NCI-H226 (cell line): ENCODE measurements at places on chromosomes 2 and 18.

GRCh38 chr2:207408086-207408794, 121.5 kb upstream of the CREB1 start:
- DNase-seq: peak; percentile 40

- DNase-seq: no peak
Measured at GRCh38 chr18:79476918-79477571, 81.3 kb downstream of the NFATC1 start.

- no peak for DNase-seq
Measured at GRCh38 chr18:36974686-36975085, 145.8 kb downstream of the KIAA1328 start.

- DNase-seq: peak; percentile 69
Measured at GRCh38 chr2:240452462-240453256, 17.2 kb downstream of the GPC1 start.

- no peak for DNase-seq
Measured at GRCh38 chr18:57715073-57715472, 88.0 kb downstream of the ATP8B1 start.

DNA sequence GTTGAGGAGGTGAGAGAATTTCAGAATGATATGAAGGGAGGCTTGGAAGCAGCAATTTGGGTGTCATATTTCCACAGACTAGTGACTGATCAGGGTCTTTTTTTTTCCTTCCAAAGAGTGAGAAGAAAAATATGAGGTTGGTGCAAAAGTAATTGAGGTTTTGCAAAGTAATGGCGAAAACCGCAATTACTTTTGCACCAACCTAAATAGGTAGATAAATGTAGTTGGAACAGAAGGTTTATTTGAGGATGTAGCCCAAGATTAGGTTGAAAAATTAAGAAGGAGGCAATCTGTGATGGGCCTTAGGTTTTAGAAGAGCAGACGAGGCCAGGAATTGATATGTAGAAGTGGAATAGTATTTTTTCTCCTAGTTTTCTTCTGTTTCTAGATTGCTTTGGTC, 7.8 kb upstream of the LTBP1 start:
- no peak for DNase-seq

GRCh38 chr2:45353879-45354278, 257.2 kb downstream of the SRBD1 start:
- peak; percentile 68 for DNase-seq

DNA sequence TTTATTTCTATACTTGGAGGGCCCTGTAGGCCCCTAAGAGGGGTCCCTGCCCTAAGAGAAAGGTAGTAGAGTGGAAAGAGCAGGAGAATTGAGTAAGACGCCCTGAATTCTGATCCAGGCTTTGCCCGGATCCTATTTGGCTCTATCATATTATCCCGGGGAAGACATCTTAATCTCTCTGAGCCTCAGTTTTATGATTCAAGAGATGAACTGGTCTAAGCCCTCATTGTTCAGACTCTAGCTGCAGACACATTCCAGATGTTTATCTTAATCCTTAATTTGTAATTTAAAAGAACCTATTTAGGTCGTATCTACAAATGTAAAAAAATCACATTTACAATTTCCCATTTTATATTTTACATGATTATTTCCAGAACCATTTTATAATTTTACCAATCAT, 220.1 kb downstream of the AGPS start:
- no peak for DNase-seq

GRCh38 chr2:55014962-55015939, 35.0 kb downstream of the RTN4 start:
- peak; percentile 52 for DNase-seq

DNA sequence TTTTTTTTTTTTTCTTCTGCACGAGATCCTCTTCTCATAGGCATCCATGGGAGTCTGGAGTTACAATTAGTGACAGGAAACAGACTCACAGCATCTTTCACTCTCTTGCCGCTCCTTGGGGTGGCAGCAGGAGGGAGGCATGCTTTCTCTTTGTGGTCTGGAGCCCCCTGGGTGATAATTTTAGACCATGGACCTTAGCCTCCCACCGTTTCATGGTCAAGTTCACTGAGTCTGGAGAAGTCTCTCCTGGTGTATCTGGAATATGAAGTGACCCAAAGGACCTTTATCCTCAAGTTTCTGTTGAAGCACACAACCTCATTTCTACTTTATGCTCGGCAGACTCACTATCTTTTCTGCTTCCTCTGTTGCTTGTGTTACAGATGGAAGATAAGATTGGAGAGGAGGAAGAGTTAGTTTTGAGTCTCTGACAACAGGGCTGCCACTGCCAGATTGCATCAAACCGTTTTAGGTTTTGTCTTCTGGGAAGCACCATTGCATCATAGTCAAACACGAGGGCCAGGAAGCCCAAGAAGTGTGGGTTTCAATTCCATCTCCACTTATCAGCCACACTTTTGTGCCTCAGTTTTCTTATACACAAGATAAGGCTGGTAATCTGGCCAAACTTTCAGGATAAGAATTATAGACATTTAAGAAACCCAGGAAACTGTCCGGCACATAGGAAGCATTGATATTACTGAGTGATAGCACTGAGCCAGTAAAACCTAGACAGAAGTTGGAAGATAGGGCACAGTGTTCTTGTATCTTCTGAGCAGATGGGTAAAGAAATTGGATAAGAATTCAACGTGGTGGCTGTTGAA, 62.3 kb downstream of the ADCYAP1 start:
- no peak for DNase-seq

DNA sequence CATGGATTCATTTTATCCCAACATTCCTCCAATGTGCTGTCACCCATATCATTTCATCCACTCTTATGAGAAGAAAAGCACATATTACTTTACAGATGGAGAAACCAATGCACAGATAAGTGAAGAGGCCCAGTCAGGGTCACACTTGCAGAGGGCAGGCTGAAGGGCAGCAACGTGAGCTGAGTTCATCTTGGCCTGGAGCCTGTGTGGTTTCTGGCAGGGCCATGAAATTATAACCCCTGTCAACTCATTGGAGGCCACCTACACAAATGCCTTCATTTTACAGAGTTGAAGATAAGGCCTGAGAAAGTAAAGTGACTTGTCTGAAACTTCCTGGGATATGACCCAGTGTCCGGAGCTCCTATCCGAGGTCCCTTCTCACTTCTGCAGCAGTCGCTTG, 88.4 kb upstream of the NRP2 start:
- no peak for DNase-seq

- DNase-seq: no peak
Measured at GRCh38 chr2:225411452-225411851, 11.9 kb downstream of the NYAP2 start.

DNA sequence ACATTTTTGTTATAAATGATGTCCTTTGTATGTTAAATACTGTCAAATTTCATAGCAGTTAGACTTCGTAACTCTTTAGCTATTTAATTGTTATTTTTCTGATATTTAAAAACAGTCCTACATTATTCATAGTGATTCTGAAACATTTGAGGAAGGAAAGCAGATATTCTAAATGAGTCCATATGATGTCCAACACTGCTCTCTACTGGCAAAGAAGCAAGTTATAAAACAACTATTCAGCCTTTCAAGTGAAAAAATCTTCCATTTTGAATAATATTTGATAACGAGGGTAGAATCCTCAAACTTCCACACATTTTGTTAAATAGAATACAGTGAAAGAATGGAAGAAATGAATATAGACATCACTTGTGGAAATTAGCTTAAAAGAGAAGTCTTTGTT, 220.8 kb downstream of the GULP1 start:
- peak; percentile 32 for DNase-seq

DNA sequence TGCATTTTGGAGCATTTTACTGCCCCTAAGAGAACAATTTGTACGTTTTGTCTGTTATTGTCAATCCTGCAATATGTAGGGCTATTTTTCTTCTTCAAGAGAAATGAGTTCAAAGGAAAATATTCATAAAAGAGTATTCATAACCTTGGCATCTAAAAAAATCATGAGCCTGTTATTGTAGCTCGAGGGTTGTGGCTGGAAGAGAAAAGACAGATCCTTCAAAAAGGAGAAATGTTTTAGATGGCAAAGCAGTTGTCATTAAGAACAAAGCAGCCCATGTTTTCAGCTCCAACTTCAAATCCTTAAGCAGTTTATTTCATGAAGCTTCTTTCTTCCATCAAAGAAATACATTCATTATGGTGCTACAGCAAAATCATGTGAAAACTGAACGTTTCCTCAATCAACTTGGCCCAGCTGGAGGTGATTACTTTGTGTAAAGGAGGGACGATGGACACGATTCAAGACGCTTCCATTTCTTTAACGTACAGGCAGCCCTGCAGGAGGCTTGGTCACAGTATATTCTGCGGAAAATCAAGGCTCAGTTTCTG, 31.4 kb downstream of the QPCT start:
- no peak for DNase-seq

DNA sequence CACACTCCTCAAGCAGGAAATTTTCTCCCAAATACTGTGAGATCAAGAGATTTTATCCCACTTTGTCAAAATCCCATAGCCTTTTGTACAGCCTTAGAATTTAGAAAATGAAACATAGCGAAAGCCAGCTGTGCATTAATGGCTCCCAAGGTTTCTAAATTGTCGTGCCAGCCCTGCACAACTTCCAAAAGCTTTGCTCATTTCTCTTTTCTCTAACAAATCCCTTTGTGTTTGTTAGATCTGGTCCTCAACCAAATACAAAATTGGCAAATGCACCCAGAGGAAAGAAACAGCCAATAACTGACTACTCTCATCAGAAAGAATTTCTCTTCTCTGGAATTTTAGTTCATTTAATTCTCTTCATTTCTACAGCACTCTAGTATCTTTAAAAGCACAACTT, 361.1 kb downstream of the INSIG2 start:
- no peak for DNase-seq

DNA sequence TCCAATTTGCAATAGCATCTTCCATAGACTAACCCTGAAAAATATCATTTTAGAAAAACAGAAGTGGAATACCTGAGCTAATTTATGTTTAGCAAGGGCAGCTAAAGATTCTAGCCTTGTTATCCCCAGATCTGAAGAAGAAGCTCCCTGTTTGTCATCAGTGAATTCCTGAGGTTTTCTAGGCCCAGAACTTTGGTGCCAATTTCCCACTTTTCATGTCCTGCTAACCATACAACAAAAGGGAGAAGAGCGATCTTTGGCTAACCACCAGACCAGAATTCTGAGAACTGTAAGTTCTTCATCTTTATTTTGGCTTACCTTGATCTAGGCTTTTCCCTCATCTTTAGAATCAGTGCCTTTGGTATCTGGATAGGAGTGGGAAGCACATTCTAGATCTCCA, 51.3 kb upstream of the RASGRP3 start:
- no peak for DNase-seq

DNA sequence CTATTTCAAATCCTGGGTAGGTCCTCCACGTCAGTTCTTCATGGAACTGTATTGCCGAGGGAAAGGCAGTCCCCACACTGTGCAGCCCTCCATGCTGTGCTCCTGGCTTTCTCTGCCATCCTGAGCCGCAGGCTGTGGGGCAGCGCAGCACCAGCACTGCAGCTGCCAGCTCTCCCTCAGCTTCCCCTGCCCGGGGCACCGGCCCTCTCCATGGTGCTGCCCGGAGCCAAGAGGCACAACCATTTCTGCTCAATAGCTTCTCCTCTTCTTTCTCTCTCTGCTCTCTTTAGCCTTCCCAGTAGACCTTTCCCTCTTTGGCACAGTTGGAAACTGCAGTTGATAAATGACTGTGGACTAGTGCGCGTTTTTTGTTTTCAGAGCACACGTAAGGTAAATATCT, 12.1 kb downstream of the ANKRD23 start:
- no peak for DNase-seq

- no peak for DNase-seq
Measured at GRCh38 chr2:66634784-66635183, 199.9 kb downstream of the MEIS1 start.

- no peak for DNase-seq
Measured at GRCh38 chr2:157321466-157321865, 4.2 kb downstream of the ERMN start.

DNA sequence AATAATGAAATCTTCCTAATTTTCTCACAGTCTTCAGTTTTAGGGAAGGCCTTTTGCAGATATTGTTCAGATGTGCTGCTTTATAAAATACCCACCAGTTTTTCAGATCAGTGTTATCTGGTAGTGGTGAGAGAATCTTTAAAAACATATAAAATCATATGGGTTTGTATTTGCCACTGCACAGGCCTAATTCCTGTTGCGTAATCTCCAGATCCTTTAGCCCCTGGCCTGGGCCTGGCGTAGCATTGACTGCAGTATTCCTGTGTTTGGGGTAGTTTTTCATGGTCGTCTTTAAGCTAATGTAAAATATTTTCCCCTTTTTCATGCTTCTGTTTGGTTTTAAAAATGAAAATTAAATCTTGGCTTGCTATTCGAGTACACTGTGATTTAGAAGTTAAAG, 43.2 kb downstream of the TSHZ1 start:
- no peak for DNase-seq

DNA sequence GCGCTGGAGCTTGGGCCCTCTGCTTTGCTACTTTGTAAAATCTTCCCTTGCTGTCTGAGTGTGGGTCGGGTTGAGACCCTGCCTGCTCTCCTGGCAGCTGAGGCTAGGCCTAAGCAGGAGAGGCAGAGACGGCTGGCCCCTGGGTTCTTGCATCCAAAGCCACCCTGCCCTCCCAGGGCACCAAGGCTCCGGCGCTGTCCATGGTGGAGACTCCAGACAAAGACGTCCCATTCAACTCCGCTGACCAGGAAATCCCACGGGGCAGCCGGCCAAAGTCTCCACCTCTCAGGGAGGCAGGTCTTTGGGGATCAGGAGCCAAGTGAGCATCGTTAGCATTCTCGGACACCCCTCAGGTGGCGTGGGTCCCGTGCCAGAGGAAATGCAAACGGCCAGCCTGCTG, 2.6 kb upstream of the PRLH start:
- no peak for DNase-seq

GRCh38 chr2:10331027-10331701, 28.5 kb downstream of the HPCAL1 start:
- no peak for DNase-seq
